ENCODE measurements at places on chromosomes 6 and 20.

DNA sequence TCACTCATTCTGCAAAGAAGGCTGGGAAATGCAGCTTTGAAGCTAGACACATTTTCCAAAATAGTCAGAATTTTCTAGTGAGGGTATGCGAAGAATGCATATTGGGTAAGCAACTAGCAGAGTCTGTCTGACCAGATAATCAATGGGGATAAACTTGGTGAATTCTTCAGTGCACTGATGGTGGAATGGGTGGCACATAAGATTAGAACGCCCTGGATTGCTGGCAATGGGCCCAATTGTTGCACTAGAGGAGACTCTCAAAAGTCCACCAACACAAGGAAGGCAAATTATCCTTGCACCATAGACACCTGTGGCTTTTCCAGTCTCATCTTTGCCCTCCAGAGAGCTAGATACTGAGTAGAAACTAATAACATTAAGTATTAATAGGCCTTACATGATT lies 167.6 kb downstream of the PTPRT start:
- DNase-seq: no peak

GRCh38 chr6:140020207-140020791 lies 645.9 kb upstream of the CITED2 start:
- DNase-seq: no peak

DNA sequence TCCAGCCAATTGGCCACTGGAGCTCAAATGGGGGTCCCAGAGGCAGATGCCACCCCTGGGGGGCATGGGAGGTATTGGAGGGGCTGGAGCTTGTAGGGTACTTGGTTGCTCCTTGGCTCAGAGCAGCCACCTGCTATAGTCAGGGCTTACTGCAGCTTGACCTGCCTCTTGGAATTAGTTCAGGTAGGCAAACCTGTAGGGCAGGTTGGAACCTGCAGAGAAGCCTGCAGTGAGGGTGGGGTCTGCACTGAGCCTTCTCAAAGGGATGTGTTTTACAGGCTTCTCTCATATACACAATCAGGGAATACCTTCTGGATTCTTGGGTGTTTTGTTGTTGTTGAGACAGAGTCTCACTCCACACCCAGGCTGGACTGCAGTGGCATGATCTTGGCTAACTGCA lies 94.2 kb upstream of the MYL9 start:
- DNase-seq: no peak

DNA sequence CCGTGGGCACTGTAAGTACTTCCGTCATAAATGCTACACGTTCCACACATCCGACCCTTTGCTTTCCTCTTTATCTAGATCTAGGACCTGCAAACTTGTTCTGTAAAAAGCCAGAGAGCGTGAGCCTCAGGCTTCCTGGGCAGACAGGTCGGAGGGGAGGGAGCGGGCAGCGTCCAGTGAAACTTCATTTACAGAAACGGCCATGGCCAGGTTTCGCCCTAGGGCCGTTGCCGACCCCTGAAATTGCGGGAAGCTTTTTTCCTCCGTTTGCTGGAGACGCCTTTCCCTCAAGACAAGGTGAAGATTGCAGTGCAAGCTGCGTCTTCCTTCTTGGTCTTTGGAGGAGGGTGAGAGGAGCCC lies 155.4 kb downstream of the DLL1 start:
- DNase-seq: no peak

DNA sequence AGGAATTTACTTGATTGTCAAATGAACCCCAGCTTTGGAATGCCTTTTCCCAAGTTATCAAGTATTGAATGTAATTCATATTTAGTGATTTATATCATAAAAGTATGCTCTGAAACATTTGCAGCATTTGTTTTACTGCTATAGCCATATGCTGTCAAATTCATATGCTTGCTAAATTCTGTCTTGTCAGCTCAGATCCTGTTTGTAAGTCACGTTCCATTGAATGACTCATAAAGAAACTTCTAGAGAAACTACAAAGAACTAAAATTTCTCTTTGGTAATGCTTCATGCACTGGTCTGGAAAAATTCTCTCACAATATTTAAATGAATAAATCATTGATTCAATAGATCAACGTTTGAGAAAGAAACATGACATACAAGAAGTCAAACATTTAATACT lies 445.9 kb downstream of the PHF3 start:
- DNase-seq: no peak

DNA sequence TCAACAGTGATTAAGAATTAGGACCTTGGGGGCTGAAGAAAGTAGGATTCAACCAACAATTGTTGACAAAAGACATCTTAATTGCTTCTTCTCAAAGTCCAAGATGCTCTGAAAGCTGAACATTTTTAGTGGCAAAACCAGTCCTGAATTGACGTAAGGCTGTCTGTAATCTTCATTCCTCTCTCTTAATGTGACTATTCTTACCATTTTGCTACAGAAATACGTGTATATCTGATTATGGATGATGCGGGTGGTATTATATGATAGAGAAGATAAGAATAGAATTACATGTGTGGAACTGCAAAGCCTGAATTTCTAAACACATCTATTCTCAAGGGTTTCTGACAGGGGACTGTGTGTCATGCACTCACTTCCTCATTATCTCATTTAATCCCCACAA lies 130.3 kb upstream of the SASH1 start:
- no peak for DNase-seq

DNA sequence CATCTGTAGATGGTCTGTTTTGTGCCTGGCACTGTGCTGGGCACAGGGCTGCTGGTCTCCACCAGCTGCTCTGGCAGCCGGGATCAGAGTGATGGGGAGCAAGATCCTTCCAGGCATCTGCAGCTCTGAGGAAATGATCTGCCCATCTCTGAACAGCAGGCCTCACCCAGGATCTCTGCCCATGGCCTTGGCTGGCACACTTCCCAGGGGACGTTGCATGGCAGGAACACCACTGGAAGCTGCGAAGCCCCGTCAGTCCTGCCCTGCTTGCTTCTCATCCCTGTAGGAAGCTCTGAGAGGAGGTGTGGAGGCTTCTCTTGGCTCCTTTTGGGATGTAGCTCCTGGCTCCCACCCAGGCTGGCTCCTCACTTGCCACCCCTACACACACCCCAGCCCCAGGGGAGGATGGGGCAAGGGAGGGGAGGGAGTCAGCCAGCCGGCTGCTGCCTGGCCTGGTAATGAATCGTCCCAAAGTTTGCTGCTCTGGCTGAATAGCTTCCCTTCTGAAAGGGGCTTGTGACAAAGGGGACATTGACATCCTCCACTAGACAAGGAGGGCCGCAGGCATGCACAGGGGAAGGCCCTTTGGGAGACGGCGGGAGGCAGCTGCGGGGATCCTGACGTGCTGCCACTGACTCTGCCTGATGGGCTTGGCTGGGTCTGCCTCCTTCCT lies 108.9 kb downstream of the VEGFA start:
- no peak for DNase-seq

DNA sequence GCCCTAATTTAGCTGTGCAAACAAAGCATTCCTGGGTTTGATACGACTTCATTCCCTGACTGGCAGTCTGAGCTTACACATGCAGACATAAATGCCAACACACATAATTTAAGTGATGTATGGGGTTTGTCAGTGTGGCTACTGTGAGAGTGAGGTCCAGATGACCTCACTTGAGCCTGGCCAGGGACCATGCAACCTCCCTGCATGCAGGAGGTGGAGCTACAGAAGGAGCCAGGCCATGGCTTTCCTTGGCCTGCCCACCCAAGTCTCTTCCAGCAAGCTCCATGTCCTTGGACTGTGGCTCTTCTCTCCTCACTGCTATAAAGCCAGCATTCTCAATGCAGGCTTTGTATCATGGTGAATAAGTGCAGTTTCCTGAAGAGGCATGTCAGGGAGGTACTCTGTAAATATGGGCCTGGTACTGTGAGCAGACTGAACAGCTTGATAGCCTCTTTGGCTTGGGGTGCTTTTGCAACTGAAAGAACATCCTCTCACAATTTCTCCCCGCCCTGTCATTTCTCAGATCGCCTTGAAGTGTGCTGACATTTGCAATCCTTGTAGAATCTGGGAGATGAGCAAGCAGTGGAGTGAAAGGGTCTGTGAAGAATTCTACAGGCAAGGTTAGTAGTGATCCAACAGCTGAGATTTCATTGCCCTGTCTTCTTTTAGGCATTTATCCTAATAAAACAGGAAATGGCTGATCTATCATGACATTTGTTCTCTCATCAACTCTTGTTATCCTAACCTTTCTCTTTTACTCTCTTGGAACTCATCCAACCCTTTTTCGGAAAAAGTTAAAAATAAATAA lies 69.2 kb downstream of the MTFR2 start:
- no peak for DNase-seq

- DNase-seq: no peak
These were observed 78.4 kb upstream of the TBC1D7 start for GRCh38 chr6:13406781-13407180.

GRCh38 chr20:25573288-25574251 lies 11.8 kb downstream of the NINL start:
- DNase-seq: no peak

GRCh38 chr20:35870541-35871258 lies 83.6 kb downstream of the SCAND1 start:
- no peak for DNase-seq

DNA sequence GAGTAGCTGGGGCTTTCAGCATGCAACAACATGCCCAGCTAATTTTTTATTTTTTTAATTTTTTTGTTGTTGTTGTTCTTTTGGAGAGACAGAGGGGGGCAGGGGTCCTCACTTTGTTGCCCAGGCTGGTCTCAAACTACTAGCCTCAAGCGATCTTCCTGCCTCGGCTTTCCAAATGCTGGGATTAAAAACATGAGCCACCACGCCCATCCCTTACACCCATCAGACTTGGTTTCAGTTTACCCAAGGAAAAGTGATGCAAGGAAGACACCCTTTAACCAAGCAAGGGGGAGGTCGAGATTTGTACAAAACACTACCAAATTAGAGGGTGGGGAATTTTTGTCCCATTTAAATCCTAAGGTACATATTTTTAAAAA lies 210.1 kb downstream of the ARHGAP18 start:
- no peak for DNase-seq

DNA sequence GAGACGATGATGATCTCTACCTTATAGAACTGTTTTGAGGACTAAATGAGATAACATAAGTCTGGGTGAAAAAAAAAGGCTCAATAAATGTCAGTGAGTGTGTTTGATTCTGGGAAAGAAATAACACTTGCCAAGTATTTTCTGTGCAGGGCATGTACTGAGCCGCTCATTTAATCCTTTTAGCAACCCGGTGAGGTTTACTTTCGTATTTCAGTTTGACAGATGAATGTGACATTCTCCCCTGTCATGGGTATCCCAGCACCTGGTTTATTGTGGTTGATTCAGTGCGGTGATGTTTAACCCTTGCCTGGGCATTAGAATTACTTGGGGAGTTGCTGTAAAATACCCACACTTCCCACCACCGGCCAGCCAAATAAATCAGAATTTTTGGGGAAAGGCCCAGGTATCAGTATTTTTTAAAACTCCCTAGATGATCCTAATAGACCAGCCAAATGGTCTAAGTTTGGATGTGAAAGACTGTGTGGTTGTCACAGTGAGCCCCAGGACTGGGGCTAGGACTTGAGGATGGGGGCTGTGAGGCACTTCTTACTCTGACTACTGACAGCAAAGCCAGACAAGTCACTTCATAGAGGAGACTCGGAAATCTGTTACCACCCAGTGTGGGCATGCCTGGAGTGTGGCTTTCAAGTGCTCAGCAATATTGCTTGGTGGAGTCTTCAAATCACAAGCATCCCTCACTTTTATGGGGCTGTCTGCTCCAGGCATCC lies 100.2 kb upstream of the KCNG1 start:
- no peak for DNase-seq

GRCh38 chr6:147126618-147127022 lies 77.6 kb upstream of the STXBP5 start:
- DNase-seq: no peak

DNA sequence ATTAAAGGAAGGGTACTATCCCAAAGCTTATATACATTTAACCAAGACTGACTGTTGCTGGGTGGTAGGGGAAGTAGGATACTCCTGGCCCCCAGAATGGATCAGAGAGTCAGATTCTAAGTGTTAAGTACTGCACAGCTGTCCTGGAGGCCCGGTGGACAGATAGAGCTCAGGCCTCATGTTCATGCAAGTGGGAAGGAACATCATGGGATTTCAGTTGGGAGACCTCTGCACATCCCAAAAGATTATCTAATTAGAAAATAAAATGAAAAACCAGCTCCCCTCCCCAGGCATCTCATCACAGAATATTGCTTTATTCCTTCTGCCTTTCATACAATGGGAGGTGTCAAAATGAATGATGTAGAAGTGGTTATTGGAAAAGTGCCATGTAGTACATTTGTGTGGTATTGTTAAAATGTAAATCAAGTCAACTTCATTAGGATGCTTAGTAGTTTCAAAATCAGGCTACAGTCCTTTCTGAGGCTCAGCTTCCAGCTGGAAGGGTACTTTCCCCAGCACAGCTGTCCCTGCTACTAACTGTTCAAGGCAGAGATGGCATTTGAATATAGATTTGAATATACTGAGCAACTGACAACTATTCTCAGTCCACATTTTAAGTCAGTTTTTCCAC lies 82.9 kb downstream of the SLC35B3 start:
- DNase-seq: no peak

GRCh38 chr6:19827903-19828302 lies 9.3 kb upstream of the ID4 start:
- no peak for DNase-seq

DNA sequence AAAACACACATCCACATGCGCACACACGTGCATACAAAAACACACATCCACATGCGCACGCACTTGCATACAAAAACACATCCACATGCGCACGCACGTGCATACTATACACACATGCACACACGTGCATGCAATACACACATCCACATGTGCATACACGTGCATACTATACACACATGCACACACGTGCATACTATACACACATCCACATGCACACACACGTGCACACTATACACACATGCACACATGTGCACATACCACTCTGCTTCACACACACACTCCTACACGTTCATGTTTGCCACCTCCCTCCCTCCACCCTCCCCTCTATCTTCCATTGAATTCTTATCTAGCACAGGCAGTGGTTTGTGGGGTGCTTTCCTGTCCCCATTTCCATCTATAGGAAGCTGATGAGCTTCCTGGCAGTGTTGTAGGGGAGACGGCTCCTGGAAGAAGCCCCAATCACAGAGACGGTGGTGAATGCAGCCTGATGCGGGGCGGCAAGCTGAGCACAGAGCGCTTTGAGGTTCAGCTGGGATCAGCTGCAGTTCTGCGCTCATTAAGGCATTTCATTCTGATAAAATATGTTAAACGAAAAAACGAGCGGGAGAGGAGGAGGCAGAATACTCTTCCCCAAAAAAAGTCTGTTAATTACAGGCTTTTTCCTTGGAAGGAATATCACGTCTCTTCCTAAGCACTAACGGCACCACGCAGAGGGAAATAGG lies 287.7 kb downstream of the TAF4 start:
- DNase-seq: no peak

DNA sequence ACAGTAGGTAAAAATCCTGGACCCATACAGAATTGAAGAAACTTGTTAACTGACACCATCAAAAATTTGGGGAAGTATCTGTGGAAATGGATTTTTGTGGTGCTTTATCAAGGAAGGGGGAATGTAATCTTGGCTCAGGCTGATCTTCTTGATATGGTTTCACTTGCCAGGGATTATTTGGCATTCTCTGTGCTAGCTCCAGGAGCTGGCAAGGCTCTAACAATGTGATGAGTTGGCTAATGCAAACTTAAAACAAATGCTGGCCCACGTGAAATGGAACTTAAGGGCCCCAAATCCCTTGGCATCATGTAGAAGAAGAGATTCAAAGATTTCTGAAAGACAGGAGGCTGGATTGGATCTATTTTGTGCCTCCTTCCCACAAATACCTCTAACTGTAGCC lies 13.1 kb downstream of the KCNS1 start:
- DNase-seq: no peak
